ENCODE measurements at places on chromosomes 2 and 18. TPM values are rescaled to one million over a fixed set of nuclear protein-coding genes. Genes with fewer than 3 reads are reported as not detected.

Gene FAM124B
- polyA plus RNA-seq: 2.1 TPM

Gene DYSF
- 18.6 TPM for polyA plus RNA-seq

Gene KLHL41
- polyA plus RNA-seq: 1.2 TPM

Gene C2orf68
- 61.6 TPM for polyA plus RNA-seq

Data from right renal pelvis (tissue), 4 donors.